ENCODE measurements at places on chromosomes 11 and 22.

GRCh38 chr11:19253153-19253745 lies 12.5 kb upstream of the E2F8 start:
- DNase-seq, result no peak

- no peak for DNase-seq
These were observed 17.1 kb upstream of the EFCAB6 start for GRCh38 chr22:43828998-43829782.

DNA sequence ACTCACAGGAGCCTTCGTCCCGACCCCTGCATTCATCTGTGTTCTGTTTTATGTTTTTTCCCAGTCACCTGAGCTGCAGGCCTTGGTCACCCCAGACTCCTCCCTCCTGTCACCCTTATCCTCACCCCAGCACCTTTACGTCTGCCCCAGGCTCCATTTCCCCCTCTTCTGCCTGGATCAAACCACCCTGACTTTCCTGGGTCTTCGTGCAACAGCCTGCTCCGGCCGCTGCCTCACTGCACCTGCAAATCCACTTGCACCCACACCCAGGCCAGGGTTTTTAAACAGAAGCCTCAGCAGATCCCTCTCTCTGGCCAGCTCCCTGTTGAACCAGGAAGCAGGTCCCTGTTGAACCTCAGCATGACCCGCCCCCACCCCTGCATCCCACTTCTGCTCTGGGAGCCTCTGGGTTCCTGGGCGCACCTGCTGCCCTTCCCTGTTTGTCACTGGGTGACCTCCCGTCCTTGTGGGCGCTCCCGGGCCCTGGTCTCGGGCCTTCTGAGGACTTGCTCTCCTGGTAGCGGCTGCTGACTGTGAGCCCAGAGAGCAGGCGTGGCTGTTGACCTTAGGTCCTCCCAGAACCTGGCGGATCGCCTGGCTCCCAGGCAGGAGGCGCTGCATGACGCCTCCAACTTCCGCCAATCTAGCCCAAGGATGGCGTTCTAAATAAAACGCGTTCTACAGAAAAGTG lies 12.8 kb downstream of the MAPK8IP2 start:
- DNase-seq, result no peak

- DNase-seq, result no peak
These were observed 1.4 kb upstream of the RAB1B start for GRCh38 chr11:66267039-66267378.

DNA sequence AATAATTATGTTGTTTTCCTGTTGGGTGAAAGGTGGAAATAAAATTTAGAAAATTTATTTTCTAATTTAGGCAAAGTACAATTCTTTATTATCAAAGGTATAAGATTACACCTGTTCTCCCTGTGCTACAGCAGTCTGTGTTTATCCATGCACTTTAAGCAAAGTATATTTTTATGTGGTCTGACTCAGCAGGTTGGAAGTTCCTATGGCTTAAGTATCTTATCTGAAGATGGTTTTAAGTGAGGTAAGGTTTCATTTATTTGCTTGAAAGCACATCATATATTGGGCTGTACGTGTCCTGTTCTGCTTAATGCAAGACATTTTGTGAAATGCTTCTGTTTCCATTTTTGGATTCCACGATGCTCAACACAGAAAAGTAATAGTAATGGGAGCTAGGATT lies 14.6 kb downstream of the PPME1 start:
- DNase-seq, result no peak

Measured in stimulated activated CD8-positive, alpha-beta memory T cell treated with anti-CD3 and anti-CD28 coated beads, Interleukin-7, amount 100 ng/mL, for 4 hours (primary cell).